ENCODE measurements at places on chromosomes 2 and 18.

GRCh38 chr2:12295856-12296519 lies 420.7 kb upstream of the TRIB2 start:
- DNase-seq, result no peak

- no peak for DNase-seq
These were observed 44.5 kb downstream of the ATP6V1C2 start for GRCh38 chr2:10765914-10766313.

- DNase-seq, result no peak
These were observed 98.1 kb upstream of the CDC42EP3 start for GRCh38 chr2:37769551-37769950.

DNA sequence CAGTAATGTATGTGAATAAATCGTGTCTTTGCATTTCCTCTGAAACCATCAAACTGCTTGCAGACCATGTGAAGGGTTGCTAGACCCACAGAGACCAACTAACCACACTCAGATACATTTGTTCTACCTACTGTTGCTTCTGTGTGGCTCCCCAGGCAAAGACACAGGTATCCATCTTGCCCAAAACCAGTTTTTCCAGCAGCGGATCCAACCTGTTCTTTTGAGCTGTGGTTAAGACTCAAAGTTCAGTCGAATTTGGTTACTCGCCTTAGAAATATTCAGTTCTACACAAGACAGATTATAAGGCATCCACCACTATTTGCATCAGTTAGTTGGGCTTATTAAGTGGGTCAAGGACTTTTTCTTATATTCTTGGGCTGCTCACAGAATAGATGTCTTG lies 276.2 kb upstream of the EPHA4 start:
- no peak for DNase-seq

DNA sequence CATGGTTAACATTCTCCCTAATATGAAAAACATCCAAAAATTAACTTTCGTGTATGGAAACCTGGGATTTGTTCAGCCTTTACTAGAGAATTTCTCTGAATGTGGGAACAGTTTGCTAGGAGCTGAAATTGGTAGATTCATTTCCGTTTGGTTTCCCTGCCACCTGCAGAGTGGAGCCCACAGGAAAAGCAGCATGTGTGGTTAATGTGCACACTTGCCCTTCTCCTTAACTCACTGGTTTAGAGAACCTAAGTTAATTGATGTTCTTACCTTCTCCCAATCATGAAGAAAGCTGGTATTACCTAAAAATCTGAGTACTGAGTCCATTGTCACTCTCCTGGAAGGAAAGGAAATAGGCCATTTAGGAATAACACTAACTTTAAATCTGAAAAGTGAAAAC lies 37.6 kb upstream of the ASXL3 start:
- no peak for DNase-seq

DNA sequence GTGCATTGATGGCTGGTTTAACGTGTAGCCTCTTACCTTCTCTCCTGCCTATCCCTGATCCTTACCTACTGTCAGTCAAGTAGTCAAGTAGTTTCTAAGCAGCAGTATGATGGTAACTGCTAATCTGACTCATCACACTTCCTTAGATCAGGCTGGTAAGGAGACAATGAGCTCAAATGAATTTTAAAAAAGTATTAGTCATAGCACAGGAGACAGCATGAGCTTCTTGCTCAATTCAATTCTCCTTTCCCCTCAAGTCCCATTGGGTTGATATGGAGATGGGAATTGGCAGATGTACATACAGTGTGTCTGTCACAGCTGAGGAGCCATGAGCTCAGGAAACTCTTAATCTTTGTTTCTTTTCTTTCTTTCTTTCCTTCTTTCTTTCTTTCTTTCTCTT lies 799.7 kb downstream of the LRP1B start:
- no peak for DNase-seq

- DNase-seq, result peak; percentile 63
These were observed 2.4 kb downstream of the NFATC1 start for GRCh38 chr18:79397830-79398761.

DNA sequence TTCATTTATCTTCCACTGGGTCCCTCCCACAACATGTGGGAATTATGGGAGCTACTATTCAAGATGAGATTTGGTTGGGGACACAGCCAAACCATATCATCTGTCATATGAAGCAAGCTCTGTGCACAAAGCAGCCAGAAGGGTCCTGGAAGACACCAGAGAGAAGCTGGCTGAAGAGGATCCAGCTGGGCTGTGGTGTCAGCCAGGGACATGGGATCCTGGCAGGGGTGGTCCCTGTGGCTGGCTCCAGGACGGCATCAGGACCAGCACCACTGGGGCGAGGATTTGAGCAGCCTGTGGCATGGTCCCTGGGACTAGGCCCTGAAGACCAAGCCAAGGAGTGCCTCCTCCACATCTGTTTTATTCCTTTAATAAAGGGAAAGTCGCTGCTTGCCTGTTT lies 84.8 kb upstream of the HDAC4 start:
- no peak for DNase-seq

DNA sequence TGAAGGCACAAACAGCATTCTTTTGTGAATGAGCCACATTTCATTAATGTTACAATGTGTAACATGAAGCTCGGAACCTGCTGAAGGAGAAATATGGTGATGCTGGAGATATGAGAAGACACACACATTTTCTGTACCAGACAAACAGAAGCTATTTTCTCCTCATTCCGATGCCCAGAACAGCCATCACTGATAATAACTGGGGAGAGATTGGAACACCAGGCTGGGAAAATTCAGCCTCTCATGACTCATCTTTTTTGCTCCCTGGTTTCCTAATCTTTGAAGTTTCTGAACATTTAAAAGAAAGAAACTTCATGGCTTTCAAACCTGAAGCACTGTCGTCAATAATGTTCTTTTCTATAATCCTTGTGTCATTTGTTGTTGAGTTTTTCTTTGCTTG lies 110.9 kb downstream of the LYPD6 start:
- no peak for DNase-seq

DNA sequence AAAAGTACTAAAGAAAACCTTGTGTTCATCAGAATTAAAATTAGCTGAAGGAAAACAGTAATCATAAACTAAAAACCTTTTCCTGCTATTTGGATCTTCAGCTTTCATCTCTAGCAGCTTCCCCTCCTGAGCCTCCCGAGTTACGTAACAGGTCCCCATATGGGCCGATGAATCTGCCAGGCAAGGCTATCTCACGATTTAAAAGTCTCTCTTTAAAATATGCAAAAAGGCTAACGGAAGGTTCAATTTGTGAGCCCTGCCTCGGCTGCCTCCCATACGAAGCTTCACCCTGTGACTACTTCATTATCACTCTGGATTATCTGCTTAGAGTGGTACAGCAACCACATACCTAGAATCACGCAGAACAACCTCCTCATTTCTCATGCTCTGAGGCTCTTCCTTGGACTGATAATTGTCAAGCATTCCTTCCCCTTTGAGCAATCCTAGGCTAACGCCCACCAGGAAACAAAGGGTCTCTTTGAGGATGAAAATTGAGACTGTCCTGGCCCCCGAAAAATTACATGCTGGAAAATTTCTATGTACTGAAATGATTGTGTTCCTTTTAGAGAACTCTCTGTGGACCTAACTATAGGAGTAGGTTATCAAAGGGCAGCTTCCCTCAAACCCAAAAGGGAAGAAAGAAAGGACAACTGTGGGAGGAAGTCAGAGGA lies 147.4 kb downstream of the ZEB2 start:
- no peak for DNase-seq

DNA sequence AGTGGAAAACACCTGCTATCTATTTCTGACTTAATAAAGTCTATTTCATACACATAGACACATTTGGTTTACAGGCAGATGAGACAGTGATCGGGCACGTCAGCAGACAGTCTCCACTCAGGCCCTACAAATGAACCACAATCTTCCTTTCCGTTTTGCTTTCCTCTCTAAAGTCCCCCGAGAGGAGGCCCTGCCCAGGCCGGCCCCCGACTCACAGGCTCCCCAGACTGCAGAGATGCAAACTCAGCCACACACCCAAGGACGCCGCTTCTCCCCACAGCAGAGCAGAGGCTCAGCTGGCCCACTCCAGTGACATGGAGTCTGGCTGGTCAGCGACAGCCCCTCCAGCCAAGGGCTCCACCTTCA lies 9.3 kb upstream of the MTERF4 start:
- DNase-seq, result no peak

DNA sequence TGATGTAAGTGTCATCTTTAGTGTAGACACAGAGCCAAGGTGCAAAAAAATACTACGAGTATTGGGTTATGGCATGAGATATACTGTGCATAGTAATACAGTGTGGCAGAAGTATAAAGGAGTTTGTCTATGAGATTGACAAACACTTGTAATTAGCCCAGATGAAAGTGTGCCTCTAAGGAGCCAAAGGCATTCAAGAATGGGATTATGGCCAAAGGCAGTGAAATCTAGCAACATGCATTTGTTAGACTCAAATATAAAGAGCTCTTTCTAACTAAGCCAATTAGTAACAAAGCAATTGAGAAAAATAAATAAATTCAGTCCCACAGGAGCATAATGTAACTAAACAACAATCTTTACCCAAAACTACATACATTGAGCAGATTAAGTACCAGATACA lies 1761.8 kb downstream of the SUCLG1 start:
- no peak for DNase-seq

GRCh38 chr18:53025247-53025646 lies 685.2 kb downstream of the DCC start:
- DNase-seq, result no peak

- no peak for DNase-seq
These were observed 263.4 kb downstream of the PTPRM start for GRCh38 chr18:7830468-7830867.

DNA sequence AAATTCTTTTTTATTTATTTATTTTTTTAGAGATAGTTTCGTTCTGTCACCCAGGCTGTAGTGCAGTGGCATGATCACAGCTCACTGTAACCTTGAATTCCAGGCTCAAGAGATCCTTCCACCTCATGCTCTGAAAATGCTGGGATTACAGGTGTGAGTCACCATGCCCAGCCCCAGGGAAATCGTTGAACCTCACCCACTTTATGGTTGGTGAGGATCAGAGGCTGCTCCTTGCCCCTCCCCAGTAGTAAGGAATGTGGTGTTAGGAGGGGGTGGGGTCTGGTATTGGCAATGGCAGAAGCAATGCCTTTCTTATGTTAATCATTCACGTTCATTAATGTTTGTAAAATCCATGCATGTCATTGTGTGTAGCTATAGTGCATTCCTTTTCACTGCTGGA lies 161.9 kb downstream of the SUCLG1 start:
- no peak for DNase-seq

- DNase-seq, result no peak
These were observed 27.3 kb upstream of the EVA1A start for GRCh38 chr2:75587954-75588587.

DNA sequence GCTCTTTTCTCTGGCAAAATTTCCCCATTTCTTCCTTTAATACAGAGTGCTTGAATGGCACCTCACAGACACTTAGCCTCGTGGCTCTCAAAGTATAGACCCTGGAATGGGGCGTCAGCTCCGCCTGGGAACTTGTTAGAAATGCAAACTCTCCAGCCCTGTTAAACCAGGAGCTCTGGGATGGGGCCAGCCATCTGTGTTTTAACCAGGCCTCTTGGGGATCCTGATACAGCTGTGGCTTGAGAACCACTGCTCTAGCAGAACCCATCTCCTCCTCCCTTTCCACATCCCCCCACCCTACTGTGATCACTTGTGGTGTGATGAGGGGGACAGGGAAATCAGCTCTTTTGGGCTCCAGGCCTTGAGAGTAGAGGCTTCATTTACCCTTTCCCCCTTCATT lies 15.9 kb downstream of the LTBP1 start:
- no peak for DNase-seq

- DNase-seq, result no peak
These were observed 1.9 kb upstream of the STAT4 start for GRCh38 chr2:191152482-191153240.

GRCh38 chr2:28664120-28664842 lies 87.3 kb upstream of the PPP1CB start:
- peak; percentile 78 for DNase-seq

DNA sequence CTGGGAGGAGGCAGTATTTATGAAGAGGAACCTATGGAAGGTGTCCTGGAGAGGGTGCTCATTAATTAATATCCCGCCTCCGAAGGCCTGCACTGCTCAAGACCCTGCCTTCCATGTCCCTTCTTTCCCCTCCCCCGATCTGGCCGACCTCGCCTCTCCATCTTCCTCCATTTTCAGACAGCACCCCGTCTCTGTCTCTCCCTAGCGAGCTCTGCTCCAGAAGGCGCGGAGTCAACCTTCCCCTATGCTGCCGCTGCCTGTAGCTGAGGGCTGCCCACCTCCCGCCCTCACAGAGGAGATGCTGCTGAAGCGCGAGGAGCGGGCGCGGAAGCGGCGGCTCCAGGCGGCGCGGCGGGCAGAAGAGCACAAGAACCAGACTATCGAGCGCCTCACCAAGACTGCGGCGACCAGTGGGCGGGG lies 1.1 kb upstream of the WBP1 start:
- no peak for DNase-seq

DNA sequence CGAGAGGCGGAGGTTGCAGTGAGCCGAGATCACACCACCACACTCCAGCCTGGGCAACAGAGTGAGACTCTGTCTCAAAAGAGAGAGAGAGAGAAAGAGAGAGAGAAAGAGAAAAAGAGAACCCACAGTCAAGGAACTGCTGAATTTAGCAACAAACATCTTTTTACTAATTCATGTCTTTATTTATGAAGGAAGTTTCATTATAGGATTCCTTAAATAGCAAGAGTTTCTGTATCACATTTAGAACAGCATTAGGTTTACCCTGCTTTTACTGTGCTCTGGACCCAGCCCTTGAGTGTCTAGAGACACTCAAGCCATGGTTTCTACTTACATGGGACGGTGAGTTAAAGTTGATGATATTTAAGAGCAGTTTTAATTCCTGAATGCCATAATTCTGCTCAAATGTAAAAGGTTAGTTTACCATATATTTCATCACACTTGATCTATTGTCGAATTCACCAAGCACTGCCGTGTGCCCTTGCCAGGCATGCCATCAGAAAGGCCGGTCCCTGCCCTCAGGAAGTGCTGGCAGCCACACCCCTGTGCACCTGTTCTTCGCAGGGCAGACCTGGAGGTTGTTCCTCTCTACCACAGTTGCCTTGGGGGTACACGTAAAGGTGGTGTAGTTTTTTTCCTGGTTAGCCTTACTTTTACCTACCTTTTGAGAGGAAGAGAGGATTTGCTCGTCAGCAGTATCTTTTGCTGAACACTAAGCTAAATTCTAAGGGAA lies 153.3 kb downstream of the LDLRAD4 start:
- no peak for DNase-seq

DNA sequence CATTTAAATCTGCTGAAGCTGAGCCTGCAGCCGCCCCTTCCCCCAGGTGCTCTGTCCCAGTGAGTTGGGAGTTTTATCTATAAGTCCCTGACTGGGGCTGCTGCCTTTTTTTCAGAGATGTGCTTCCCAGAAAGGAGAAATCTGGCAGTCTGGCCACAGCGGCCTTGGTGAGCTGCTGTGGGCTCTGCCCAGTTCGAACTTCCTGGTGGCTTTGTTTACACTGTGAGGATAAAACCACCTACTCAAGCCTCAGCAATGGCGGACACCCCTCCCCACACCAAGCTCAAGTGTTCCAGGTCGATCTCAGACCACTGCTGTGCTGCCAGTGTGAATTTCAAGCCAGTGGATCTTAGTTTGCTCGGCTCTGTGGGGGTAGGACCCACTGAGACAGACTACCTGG lies 97.3 kb downstream of the ACAA2 start:
- DNase-seq, result no peak
